Mesendoderm (in vitro differentiated cells): ENCODE measurements at places on chromosomes 6 and 20.

- no peak for DNase-seq
Observed at GRCh38 chr20:61024390-61024789, 227.7 kb upstream of the CDH4 start.

GRCh38 chr6:159473475-159474263 lies 219.4 kb downstream of the SOD2 start:
- no peak for DNase-seq

DNA sequence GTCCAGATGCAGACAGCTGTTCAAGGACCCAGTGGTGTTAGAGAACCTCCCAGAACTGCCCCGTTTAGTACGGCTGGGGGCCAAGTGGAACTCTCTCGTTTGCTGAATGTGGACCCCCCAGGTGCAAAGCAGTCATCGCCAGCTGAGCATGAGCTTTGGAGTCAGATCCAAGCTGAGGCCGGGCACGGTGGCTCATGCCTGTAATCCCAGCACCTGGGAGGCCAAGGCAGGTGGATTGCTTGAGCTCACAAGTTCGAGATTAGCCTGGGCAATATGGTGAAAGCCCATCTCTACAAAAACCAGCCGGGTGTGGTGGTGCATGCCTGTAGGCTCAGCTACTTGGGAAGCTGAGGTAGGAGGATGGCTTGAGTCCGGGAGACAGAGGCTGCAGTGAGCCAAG lies 29.7 kb downstream of the FOXC1 start:
- no peak for DNase-seq

- peak; percentile 58 for DNase-seq
Observed at GRCh38 chr6:149334682-149335160, 17.2 kb downstream of the TAB2 start.

- DNase-seq, result peak; percentile 56
Observed at GRCh38 chr20:53642196-53643030, 48.8 kb upstream of the ZNF217 start.

- DNase-seq, result peak; percentile 100
Observed at GRCh38 chr6:17417817-17418216, 24.4 kb downstream of the CAP2 start.

DNA sequence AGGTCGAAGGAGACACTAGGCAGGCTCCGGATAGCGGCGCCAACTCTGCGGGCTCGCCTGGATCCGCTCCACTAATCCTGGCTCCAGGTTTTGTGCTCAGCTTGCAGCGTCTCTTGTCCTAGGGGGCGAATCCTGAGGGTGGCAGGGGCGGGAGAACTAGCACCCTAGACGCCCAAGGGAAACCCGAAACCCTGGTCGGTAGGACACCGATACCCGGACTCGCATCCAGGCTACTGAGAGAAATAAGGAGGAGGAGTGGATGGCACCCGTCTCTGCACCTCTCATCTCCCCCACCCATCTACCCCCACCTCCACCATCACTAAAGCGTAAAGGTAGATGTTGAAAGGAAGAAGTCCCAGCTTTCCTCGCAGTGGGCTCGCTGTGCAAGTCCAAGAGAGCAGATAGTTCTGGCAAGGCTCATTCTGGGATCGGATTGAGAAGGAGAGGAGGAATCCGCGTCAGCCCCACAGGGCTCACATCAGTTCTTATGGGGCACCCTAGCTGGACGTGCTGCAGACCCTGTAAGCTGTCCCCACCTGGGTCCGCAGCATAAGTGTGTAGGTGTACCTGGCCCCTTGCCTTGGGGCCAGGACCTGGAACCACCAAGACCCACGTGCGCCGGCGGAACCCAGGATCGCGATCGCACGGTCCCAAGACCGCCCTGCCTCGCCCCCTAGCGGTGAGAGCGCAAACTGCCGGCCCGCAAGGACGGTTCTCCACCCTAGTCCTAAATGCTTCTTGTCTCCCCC lies 6.9 kb downstream of the SLC32A1 start:
- peak; percentile 85 for DNase-seq

DNA sequence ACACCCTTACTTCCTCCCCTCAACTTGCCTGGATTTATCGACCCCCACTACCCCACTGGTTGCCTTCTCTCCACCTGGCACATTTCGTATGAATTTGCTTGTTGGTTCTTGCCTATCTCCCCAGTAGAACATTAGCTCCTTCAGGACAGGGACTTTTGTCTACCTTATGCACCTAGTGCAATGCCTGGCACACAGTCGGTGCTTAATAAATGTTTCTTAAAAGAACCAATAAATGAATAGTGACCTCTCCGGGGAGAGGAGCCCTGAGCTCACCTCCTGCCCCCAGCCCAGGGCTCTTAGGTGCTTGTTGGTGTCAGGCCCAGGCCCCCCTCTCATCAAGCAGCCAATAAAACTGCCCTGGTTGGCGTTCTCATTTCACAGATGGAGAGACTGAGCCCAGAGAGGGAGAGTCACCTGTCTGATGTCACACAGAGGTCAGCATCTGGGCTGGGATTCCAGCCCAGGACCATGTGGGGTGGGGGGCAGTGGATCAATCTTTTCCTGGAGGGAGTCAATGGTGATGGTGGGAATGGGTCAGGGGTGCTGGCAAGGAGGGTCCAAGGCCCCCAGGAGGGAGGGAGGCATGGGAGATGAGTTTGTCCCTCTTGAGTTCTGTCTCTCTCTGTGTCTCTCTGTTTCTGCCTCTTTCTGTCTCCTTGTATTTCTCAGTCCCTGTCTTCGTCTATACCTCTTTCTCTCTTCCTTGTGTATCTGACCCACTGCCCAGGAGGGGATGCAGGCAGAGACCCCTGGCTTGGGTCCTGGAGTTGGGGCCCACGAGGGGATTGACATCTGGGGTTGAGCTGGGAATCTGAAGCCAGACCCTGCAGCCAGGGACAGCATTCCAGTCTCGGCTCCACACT lies 89.6 kb downstream of the CEBPB start:
- no peak for DNase-seq

- DNase-seq, result no peak
Observed at GRCh38 chr20:63121246-63121645, 94.7 kb downstream of the YTHDF1 start.

GRCh38 chr6:29603930-29604329 lies 19.0 kb downstream of the OR2H2 start:
- no peak for DNase-seq

GRCh38 chr6:167141667-167142432 lies 15.9 kb downstream of the GPR31 start:
- DNase-seq, result peak; percentile 53

DNA sequence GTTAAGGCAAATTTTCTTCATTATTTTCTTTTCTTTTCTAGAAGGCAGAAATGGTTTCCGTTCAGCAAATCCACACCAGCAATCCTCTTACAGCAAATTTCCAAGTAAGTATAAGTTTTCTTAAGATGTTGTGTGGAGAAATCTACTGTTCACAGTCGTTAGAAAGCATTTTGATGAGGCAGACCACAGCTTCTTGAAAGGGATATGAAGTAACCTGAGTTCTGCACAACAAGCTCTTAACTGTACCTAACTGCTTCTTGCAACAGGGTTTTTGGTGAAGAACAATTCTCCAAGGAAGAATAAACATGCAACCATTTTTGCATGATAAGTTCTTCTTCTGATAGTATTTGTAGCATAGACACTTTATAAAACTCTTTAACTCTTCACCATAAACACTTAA lies 45.3 kb upstream of the STXBP5 start:
- DNase-seq, result no peak

DNA sequence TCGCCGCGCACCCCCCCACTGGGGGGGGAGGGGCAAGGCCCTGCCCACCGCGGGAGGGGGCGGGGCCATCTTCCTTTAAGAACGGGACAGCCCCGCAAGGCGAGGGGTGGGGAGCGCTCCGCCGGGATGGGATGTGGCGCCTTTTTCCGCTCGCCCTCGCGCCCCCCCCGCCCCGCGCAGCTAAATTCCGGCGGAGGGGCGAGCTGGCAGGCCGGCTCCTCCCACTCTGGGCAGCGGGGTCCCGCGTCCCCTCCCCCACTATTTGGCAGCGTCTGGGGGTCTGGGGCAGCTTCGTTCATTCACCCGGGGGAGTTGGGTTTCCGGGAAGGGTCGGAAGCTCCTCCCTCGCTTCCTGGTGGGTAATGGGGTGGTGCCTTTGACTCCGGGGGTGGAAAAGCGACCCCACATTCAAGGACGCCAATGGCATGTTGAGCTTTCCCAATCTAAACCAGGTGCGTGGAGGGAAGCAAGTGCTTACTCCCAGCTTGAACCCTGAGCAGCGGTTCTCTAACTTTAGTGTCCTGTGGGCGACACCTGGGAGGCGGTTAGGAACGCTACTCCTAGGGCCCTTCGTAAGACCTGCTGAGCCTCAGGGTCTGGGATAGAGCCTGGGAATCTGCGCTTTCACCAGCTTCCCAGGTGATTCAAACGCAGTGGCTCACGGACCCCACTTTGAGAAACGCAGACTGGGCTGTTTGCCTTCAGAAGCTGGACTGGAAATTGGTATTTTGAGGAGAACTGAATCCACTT lies 927 bp downstream of the ASXL1 start:
- DNase-seq, result peak; percentile 87

GRCh38 chr6:29741592-29741991 lies 18.4 kb downstream of the HLA-F start:
- no peak for DNase-seq

GRCh38 chr20:33063271-33063670 lies 9.6 kb downstream of the BPIFB3 start:
- no peak for DNase-seq

- DNase-seq, result peak; percentile 25
Observed at GRCh38 chr6:28137505-28137981, 4.1 kb upstream of the ZKSCAN8 start.

- no peak for DNase-seq
Observed at GRCh38 chr20:47187450-47188195, 168.9 kb downstream of the ZMYND8 start.

DNA sequence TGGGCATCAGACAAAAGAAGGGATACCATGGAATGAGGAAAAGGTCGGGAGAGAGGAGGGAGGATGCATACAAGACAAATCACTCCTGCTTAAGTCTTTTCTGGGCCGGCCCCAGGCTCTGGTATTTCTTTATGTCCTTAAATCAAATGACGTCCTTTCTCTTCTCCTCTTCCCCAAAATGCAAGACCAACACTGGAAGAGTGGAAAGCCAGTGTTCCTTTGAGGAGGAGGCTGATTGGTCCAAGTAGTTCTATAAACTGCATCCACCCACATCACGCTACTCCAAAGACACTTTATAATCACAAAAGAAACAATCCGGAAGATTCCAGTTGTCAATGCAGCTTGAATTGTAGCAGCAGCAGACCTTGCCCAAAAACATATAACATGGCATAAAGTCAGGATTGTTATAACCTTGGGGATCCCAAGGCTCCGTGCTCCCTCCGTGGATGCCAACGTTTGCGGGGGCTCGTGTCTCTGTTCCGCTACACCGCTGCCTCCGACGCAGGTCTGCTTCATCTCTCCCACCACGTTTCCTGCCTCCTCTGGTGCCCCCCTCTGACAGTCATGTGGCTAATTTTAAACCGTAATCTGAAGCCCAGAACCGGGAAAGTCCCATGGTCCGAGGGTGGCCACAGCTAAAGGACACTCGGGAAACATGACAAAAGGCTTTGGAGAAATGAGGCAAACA lies 47.1 kb downstream of the MCUR1 start:
- DNase-seq, result peak; percentile 35

GRCh38 chr20:63697868-63698545 lies 1.6 kb downstream of the TNFRSF6B start:
- DNase-seq, result no peak

GRCh38 chr6:90859612-90860011 lies 272.7 kb upstream of the MAP3K7 start:
- DNase-seq, result peak; percentile 37

DNA sequence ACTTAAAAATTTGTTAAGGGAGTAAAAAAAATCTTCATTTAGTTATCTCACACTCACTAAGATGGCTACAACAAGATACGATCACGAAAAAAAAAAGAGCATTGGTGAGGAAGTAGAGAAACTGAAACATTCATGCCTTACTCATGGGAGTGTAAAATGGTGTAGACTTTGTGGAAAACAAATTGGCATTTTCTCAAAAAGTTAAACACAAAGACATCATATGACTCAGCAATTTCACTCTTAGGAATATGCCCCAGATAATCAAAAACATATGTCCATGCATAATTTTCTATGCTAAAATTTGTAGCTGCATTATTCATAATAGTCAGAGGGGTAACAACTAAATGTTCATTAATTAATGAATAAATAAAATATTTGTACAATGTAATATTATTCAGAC lies 120.9 kb upstream of the IRAK1BP1 start:
- no peak for DNase-seq

DNA sequence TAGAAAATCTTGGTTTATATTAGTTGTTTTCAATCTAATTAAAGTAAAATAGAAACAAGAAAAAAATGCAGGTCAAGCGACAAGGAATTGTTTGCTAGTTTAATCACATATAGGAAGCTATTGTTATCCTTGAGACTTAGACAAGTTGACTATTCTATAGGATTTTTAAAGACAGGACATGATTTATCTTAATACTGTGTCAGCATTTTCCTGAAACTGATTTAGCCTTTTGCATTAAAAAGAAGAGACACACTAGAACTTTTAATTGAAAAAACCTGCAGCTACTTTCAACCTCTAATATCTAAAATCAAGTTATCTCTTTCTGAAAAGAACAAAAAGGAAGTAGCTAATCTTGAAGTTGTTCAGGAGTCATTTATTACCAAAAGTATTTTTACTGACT lies 246.2 kb downstream of the PHF3 start:
- no peak for DNase-seq

DNA sequence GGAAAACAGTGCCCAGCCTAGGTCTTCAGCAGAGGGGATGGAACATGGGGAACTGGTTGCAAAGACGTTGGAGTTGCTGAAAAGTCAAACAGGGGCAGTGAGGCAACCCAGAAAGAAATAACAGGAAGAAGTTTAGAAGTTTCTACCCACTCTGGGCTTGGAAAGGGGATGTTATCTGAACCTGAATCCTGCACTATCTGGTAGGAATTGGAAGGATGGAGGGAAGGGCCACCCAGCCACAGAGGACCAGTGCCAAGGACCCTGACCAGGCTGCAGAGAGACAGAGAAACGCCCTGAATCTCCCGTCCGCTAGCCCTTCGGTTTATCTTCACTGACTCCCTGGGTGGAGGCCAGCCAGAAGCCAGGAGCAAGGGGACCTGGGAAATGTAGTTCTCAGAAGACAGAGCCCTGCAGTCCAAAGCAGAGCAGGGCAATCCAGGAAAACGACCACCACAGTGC lies 217.3 kb upstream of the RREB1 start:
- DNase-seq, result peak; percentile 59

GRCh38 chr6:132498638-132499037 lies 14.3 kb downstream of the STX7 start:
- DNase-seq, result no peak

- DNase-seq, result peak; percentile 29
Observed at GRCh38 chr20:25623225-25623735, 534 bp downstream of the NANP start.
